ENCODE measurements at places on chromosomes 11 and 22. TPM values are rescaled to one million over a fixed set of nuclear protein-coding genes. Genes with fewer than 3 reads are reported as not detected.

GRCh38 chr11:95066716-95067038 lies at the start of gene SRSF8:
TSS of gene SRSF8 (plus strand) at chr11:95066919. CDS start at chr11:95067227, 308 bp downstream.
- DNase-seq: no peak

The TMEM225 gene
- total RNA-seq: not detected

- DNase-seq: no peak
These were observed 47.7 kb downstream of the OTOG start for GRCh38 chr11:17594686-17595192.

DNA sequence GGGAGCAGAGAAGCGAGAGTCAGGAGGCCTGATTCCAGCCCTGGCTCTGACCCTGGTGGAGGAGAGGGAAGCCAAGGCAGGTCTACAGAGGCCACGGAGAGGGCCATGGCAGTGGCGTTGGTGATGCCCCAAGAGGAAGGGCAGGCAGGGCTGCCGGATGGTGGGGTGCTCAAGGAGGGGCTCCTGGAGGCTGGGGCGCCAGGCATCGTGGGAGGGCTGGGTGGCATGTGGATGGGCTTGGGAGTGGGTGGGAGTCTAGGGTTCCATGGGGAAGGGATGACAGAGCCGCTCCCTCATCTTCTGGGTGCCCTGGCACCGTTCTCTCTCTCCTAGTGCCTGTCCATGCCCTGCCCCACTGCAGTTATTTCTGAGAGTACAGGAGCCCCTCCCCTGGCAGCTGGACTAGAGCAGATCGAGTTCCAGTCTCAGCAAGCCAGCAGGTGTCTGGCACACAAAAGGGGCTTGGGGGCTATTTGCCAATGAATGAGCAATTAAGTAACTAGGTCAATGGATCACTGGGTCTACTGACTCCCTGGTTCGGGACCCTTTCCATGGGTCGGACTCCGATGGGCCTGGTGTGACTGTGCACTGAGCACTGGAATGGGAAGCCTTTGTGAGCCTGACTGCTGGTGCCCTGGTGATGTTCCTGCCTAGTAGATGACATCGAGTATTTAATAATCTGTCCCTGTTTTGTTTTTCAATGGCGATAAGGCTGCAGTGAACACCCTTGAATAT lies 570.0 kb downstream of the TBC1D22A start:
- no peak for DNase-seq

- DNase-seq: no peak
These were observed 7.4 kb downstream of the MSANTD4 start for GRCh38 chr11:106014620-106015019.

- DNase-seq: no peak
These were observed 38.9 kb upstream of the GNAZ start for GRCh38 chr22:23031381-23031780.

The PATE2 gene
- not detected for total RNA-seq

- no peak for DNase-seq
These were observed 1064.9 kb upstream of the TENM4 start for GRCh38 chr11:80505771-80506170.

The FGF4 gene
- total RNA-seq: not detected

- no peak for DNase-seq
These were observed 42.4 kb upstream of the TH start for GRCh38 chr11:2213890-2214526.

DNA sequence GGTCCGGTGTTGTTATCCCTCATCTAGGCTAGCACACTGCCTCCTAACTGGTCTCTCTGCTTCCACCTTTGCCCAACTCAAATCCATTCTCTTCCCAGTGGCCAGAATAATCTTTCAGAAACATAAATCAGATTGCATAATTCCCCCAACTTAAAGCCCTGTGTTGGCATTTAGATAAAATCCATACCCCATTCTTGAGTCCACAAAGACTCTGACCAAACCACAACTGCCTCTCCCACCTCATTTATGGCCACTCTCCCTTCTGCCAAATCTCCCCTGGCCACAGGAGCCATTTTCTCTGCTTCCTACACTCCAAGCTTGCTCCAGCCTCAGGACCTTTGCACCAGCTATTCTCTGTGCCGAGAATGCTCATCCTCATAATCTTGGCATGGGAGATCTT lies 36.8 kb downstream of the IL18 start:
- DNase-seq: no peak

The TPCN2 gene
- 38.0 TPM for total RNA-seq

The OR8A1 gene
- not detected for total RNA-seq

The MYEOV gene
- 1.1 TPM for total RNA-seq

DNA sequence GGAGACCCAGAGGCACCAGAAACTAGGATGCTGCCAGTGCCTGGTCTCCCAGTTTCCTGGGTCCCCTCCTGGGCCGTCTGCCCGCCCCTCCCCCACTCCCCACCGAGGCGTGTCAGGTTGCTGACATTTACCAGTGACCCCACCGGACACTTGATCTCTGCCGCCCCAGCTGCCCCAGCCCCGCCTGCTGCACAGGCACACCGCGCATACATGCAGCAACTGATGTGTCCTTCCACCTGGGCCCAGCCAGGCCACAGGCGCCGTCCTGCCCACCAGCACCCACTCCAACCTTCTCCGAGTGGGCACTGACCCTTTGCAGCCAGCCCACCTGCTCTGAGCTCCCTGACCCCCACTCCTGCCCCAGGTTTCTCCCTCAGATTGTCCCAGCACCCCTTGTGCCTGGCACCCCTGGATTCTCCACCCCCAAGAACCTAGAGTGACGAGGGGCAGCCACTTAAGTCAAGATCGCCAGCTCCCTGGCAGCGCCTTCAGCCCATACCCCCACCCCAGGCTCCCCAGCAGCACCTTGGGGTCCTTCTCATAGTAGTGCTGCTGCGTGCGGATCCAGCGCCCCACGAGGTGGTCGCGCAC lies 548 bp downstream of the PYGM start:
- no peak for DNase-seq

- no peak for DNase-seq
These were observed 172.6 kb upstream of the LUZP2 start for GRCh38 chr11:24324211-24324610.

DNA sequence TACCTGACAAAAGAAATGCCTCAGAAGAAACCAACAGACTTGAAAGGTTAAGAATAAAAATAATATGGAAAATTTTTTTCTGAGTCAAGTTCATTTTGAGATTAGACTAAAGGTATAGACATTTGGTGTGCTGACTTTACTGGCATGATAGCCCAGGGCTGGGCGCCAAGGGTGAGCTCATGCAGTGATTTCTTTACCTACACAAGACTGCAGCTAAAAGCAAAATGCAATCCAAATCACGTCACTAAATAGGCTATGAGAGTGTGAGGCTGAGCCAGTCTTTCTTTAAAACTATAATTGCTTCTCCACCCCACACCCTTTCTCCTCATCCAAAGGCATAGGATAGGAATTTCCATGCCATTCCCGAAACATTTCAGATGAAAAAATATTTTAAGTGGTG lies 196.5 kb downstream of the FAM76B start:
- DNase-seq: no peak

DNA sequence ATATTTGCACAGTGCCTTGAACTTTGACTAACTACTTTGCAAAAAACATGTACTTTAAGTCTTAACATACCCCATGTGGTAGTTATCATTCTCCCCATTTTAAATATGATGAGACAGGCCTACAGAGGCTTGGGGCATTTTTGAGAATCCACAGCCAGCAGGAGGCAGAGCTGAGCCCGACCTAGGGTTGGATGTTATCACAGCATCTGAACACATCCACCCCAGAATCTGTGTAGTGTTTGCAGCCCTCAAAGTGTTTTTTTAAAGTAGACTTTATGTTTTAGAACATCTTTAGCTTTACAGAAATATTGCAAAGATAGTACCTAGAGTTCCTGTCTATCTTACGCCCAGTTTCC lies 17.6 kb downstream of the OTOG start:
- no peak for DNase-seq

DNA sequence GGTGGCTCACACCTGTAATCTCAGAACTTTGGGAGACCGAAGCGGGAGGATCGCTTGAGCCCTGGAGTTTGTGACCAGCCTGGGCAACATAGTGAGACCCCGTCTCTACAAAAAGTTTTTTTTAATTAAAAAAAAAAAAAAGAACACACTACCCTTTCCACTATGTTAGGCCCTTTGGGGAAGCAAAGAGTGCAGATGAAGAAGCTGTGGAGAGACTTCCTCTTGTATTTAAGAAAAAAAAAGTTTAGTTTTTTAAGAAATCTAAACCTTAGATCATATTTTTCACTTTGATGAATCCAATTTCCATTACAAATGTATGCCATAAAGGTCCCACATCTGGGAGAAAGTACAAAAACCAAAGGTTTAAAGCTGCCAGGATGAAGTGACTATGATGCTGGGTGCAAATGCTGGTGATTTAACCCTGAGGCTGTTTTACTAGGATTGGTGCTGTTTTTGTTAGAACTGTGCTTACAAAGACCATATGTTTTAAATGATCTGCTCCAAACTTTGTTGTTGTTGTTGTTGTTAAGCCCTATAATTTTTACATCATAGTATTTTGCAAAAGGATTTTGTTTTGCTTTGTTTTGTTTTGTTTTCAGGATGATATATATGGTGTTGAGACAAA lies 28.9 kb upstream of the ACER3 start:
- DNase-seq: no peak

The OSM gene
- total RNA-seq: 3.5 TPM

DNA sequence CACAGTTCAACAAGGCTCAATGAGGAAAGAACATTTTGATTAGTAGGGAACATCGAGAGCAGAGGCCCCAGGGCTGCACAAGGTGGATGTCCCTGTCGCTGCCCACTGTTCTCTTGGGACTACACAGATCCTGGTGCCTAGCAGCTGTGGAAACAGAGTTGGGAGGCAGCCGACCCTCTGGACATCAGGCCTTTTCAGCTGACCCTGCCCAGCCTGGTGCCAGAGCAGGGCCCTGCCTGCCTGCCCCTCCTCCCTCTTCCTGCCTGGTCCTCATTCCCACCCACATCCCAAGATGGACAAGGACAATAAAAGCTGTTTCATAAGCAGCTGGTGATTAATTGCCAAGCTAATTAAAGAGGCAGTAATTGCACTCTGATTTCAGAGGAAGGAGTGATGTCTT lies 60.7 kb downstream of the NFAM1 start:
- no peak for DNase-seq

The TRIM49B gene
- total RNA-seq: not detected

The BTBD18 gene
- not detected for total RNA-seq

The ADM gene
- 50.0 TPM for total RNA-seq

GRCh38 chr11:29061452-29061851 lies 953.3 kb downstream of the METTL15 start:
- no peak for DNase-seq

The SYT7 gene
- 2.6 TPM for total RNA-seq

The MRGPRD gene
- 5.0 TPM for total RNA-seq

DNA sequence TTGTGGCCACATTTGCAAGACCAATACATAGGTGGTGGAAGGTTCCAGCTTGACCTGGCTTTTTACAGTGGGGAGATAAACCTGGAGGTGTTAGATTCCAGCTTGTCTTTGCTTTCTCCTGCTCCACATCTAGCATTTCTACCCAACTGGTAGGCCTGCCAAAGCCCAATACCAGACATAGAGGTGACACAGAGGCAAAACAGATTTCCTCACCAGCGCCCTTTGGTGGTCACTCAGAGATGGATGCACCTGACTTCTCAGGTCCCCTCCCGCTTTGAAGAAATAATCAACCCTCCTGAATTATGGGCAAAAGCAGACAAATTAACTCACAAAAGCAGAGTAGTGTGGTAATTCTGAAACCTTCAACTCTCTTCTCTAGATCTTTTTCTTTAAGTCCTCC lies 1356.2 kb downstream of the FAM181B start:
- DNase-seq: no peak

DNA sequence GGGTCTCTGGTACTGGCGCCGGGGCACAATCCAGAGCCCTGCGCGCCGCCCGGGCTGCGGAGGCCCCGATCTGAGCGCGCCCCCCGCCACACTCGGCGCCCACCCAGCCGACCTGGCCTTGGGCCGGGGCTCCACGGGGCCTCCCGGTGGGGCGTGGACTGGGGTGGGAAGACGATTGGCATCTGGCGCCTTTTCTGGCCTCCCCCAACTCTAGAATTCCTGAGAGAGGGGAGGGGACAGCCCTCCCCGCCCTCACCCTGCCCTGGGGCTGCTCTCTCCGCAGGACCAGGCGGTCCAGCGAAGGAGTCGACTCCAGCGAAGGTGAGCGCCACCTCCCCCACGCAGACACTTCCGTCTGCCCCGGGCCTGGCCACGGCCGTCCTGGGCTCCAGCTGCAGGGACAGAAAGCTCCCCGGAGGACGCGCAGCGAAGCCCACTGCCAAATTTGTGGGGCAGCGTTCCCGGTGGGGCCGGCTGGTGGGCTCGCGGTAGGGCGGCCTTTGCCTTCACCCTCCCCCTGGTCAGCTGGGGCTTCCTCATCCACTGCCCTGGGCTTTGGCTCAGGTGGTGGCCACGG lies 593 bp downstream of the SSH3 start:
- DNase-seq: no peak

GRCh38 chr11:85685820-85686459 lies at the start of gene CCDC89:
TSS of gene CCDC89 (minus strand) at chr11:85686195. CDS start at chr11:85686130, 65 bp downstream.
- DNase-seq: peak; percentile 64

DNA sequence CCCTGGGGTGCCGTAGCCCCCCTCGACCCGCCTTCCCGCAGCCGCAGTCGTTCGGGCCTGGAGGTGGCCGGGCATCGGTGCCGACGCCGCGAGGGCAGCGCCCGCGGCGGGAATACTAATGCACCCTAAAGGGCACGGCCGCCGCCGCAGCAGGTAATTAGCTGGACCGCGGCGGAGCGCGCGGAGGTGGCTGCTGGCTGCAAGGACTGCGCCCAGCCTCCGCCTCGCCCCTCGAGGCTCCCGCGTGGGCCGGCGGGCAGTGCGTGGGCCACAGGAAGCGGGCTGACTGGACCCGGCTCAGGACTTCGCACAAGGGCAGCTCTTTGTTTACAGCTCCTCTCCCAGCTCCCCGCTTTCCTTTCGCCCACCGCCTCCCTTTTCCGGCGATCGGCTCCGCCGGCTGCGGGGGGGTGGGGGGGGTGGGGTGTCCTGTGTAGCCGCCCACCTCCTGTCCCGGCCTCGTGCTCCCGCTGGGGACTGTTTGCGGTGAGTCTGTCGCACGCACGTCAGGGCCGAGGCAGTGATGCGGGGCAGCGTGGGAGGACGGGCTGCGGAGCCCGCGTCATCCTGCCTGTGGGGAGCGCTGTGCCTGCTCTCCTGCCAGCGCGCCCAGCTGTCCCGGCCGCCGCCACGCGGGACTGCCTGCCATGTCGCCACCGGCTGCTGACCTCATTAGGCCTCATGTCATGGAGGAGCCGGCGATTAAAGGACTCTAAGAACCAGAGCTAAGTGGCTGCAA lies 53.2 kb downstream of the GRIK4 start:
- DNase-seq: no peak

The EXPH5 gene
- total RNA-seq: 3.2 TPM

All from thoracic aorta (tissue), 2 donors.